ENCODE measurements at places on chromosomes 1 and 21.

DNA sequence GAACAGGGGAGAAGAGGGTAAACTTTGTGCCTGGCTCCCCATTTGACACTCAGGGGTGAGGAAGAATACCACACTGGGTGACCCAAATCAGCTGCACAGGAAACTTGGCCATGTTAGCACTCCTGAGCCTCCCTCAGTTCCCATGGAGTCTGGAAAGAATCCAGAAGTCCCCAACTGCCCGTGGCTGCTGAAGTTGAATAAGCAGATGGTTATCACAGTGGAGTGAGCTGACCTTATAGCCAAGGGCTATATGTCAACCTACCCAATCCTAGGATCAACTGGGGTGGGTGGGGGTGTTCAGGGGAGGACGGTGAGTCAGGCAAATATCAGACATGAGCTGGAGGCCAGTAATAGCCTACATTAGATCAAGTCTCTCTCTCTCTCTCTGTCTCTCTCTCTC, 20.4 kb downstream of the KCNH1 start:
- no peak for DNase-seq

DNA sequence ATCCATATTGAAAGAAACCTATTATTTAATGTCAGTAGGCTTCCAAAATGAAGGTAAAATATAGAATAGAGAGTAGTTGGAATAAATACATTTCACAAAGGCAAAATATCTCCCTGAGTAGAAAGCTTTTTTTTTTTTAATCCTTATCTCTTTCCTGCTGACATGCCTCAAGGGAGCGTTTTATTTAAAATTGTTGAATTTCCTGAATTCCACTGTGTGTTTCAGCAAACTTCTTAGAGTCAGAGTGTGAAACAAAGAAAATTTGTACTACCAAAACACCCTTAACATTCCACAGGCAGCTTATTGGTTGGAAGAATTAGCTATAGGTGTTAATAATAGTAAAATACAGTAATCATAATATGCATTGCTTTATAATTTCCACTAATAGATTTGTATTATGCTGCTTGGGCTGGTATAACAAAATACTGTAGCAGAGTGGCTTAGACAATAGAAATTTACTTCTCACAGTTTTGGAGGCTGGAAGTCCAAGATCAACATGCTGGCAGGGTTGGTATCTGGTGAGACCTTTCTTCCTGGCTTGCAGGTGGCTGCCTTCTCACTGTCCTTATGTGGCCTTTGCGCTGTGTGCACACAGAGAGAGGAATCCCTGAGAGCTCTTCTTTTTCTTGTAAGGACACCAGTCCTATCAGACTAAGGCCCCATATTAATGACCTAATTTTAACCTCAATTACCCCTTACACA, 468.4 kb upstream of the C1orf87 start:
- DNase-seq, result no peak

DNA sequence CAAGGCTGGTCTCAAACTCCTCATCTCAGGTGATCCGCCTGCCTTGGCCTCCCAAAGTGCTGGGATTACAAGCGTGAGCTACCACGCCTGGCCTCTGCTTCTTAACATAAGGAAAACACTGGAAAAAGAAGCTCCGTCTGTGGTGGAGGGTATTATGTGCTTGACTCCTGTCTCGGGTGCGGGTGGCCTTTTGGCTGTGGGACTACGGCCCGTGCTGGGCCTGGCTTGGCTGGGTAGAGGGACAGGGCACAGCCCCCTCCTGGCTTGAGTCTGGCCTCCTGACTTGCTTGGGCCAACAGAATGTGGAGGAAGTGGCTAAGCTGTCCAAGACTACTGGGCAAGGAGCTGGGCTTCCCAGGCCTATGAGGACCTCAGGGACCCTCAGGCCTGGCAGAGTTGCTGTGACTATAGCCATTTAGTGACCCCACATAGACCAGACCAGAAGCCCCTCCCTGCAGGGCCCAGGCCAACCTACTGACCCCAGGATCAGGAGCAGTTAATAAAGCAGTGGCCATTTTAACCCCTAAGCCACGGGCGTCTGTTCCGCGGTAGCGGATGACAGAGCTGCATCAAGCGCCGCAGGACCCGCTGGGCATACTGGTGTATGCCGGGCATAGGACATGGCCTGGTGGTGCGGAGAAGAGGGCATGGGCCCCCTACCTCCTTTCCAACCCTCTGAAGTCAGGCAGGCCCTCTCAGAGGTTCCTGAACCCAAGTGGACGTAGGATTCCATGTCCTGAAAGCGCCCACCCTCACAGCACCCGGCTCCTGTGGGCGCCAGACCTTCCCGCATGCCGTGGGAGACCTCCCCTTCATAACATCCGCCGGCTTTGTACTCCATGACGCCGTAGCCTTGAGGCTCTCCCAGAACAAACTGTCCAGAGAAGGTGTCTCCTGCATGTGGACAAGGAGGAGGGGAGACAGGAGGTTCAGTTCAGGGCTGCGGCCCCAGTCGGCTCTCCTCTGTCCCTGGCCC, 4.4 kb downstream of the MORN1 start:
- DNase-seq, result no peak

- no peak for DNase-seq
Measured at GRCh38 chr1:53395671-53396215, 63.5 kb upstream of the DMRTB1 start.

- peak; percentile 99 for DNase-seq
Measured at GRCh38 chr21:32516756-32517649, 68.3 kb downstream of the TCP10L start.

DNA sequence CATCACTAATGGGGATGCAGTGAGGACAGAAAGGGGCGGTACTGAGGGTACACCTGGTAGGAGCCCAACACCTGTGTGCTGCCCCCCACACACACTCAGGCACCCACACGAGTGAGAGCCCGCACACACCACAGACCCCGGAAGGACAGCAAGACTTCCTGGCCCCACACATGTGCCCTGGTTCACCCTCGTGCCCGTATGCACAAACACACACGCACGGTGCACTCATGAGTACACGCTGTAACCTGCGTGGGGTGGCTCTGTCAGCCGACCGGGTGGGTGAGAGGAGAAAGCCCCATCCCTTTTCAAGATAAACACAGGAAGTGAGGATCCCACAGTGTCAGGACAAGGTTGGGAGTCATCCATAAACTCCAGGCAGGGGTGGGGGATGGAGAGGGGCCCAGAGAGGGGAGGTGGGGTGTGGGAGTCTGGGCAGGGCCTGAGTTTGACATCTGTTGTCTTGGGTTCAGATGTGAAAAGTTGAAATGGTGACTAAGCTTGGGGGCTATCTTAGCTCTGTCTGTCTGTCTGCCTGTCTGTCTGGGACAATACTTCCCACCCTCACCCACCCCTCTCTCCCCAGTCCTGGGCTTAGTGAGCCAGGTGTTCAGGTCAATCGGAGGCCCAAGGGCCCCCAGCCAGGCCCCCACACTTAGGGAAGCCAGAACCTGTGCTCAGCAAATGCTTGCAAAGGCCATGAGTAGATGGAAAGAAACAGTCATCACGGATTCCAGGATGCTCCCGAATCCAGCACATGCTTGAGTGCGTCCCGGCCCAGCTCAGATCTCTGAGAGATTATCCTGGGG, 119.8 kb upstream of the ZBTB40 start:
- DNase-seq, result peak; percentile 14

DNA sequence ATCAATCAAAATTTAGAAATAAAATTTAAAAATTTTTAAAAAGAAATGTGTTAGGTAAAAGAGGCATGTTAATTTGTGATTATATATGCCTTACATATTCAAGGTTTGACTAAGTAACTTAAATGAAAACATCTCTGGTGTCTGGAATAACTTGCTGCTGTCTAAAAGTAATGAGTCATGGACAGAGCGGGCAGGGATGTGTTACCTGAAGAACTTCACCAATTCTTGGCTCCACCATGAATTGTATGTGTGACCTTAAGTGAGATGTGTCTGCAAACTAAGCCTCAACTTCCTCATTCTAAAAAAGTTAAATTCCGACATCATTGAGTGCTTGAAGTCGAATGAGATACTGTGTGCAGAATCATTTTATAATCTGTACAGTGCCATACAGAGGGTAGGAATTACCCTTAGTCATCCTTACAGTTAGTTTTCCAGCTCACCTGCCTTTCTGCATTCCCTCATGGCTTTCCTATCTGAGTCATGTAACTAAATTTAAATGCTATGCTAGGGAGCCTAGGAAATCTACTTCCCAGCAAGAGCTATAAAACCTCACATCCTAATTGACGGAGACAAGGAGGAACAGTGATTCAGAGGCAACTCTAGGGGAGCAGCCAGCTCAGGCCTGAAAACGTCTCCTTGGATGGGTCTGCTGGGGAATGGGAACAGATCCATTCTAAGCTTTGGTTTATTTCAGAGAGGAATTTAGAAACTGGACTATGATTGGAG, 100.7 kb upstream of the TSPAN2 start:
- DNase-seq, result peak; percentile 97

- peak; percentile 57 for DNase-seq
Measured at GRCh38 chr1:88935522-88936222, 44.3 kb upstream of the GTF2B start.

DNA sequence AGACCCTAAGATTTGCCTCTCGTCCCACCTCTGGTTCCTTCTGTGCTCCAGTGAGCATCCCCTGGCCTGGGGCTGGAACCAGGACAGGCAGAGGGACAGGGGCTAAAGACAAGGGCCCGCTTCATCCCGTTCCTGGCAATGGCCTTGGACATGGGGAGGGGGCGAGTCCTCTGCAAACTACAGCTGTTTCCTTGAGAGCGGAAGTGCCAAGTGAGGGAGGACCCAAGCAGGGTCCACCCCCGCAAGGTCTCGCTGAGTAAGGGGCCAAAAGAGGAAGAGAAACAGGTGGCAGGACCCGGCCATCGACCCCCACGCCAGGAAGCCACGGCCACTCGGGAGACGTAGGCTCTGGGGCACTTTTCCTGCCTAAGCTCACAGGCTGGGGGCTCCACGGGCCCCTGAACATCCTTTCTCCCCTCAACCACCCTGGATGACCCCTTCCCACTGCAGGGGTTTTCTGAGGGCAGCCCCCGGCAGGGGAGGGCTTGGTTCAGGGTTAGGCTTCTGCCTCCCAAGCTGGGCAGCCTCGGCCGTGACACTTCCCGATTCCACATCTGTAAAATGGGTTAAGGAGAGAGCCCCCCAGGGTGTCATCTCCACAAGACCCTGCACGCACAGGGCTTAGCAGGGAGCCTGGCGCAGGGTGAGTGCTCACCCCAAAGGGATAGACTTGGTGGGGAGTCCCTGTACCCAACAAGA, 17.9 kb upstream of the PLEKHG5 start:
- DNase-seq, result no peak

- DNase-seq, result no peak
Measured at GRCh38 chr1:194846488-194846887, 1660.1 kb upstream of the B3GALT2 start.

DNA sequence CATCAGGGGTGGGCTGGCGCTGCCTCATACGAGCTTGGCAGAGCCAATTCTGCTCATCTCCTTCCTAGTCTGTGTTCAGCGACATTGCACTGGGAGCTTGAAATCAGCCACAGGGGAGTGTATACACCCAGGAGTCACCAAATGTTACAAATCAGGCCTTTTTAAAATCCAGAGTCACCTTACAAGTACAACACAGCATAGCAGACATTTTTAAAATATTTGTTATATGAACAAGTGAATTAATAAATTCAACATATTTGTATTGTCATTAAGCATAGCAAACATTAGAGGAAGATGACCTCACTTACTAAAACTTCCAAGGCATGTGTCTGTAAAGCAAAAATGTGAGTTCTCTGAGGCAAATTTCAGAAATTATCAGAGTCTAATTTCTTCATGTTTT, 210.0 kb downstream of the HLX start:
- DNase-seq, result no peak

GRCh38 chr1:208216062-208216461, 28.1 kb downstream of the PLXNA2 start:
- DNase-seq, result peak; percentile 29

- peak; percentile 79 for DNase-seq
Measured at GRCh38 chr1:56190806-56191365, 388.5 kb downstream of the PLPP3 start.

DNA sequence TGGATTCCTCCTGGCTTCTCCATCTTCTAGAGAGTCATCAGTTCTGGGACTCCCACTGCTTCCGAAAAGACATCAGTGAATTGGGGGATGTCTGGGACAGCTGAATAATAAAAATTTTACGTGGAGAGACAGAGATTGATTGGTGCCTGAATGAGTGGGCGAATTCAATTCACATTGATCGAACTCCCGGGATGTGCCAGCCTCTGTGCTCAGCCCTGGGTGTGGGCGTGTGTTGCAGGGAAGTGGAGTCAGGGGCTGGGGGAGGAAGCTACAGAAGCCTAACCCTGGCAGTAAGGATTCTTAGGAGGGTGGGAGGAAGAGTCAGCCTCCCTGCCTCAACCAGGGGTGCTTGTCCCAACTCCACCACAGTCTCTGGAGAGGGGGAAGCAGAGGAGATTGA, 18.0 kb upstream of the STUM start:
- DNase-seq, result no peak

- no peak for DNase-seq
Measured at GRCh38 chr1:78049396-78049795, 3.6 kb downstream of the GIPC2 start.

- no peak for DNase-seq
Measured at GRCh38 chr1:246533371-246533905, 26.4 kb upstream of the SMYD3 start.

- no peak for DNase-seq
Measured at GRCh38 chr1:167515893-167516321, 2.4 kb downstream of the CD247 start.

- no peak for DNase-seq
Measured at GRCh38 chr1:158179301-158180041, 1.2 kb upstream of the CD1D start.

GRCh38 chr1:116476321-116476720, 94.5 kb downstream of the CD58 start:
- DNase-seq, result no peak

DNA sequence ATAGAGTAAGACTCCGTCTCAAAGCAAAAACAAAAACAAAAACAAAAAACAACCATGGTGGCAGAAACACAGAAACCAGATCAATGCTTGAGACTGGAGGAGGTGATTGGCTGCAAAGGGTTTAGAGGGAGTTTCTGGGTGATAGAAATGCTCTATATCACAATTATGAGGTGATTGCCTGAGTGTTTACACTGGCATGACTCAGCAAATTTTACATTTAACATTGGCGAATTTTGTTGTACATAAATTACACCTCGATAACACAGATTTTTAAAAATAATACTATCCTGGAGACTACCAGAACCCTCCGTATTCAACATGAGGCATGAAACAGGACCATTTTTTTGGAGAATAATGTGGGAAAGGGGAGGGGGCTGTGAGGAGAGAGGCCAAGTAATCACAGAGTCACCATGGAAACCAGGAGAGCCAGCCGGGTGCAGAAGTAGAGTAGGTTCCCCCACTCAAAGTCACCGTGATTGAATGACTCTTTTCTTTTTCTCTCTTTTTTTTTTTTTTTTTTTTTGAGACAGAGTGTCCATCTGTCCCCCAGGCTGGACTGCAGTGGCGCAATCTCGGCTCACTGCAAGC, 24.3 kb downstream of the HEYL start:
- no peak for DNase-seq

GRCh38 chr1:181317261-181317930, 165.9 kb upstream of the CACNA1E start:
- DNase-seq, result no peak

GRCh38 chr1:14443164-14443787, 155.2 kb upstream of the KAZN start:
- DNase-seq, result peak; percentile 42

GRCh38 chr1:6491966-6492365, 499 bp upstream of the PLEKHG5 start:
- no peak for DNase-seq

GRCh38 chr1:9248341-9249262, 14.0 kb downstream of the H6PD start:
- DNase-seq, result no peak

GRCh38 chr21:29682800-29683199, 257.0 kb downstream of the GRIK1 start:
- DNase-seq, result no peak

GRCh38 chr1:79551321-79551720, 544.8 kb upstream of the ADGRL4 start:
- DNase-seq, result peak; percentile 6

Measured in fibroblast of mammary gland (primary cell).